Thyroid gland (tissue), 4 donors: ENCODE measurements at places on chromosomes 1 and 21.

- no peak for DNase-seq
- no peaks in the 10 kb centered on the region for H3K36me3 ChIP-seq
- H3K4me3 ChIP-seq, result no peak overlapping the region
- no peaks in the 10 kb centered on the region for H3K27me3 ChIP-seq
- H3K27ac ChIP-seq, result no peak overlapping the region
- H3K4me1 ChIP-seq, result no peaks in the 10 kb centered on the region
These were observed 8.0 kb upstream of the LCE5A start for GRCh38 chr1:152502496-152503180.

DNA sequence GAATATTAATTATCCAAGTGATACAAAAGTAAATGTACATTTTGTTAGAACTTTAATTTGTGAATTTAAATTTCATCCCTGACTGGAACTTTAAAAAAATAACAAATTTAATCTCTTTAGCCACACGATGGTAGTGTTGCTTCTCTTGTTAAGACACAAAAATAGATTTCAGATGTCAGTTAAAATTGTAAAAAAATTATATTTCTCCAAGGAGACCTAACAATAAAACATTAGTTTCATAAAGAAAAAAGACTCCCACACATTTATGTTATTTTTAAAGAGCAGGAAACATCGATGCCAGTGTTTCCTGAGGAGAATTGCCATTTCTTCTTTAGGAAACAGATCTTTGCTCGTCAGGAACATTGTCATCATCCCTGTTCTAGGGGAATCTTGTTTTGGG, 74.0 kb upstream of the DEPDC1 start:
- no peaks in the 10 kb centered on the region for H3K27me3 ChIP-seq
- no peaks in the 10 kb centered on the region for H3K36me3 ChIP-seq
- H3K27ac ChIP-seq, result no peak overlapping the region
- DNase-seq, result no peak
- H3K4me1 ChIP-seq, result no peaks in the 10 kb centered on the region
- no peak overlapping the region for H3K4me3 ChIP-seq

GRCh38 chr1:172764378-172764777, 105.5 kb downstream of the FASLG start:
- H3K27me3 ChIP-seq, result no peaks in the 10 kb centered on the region
- H3K4me3 ChIP-seq, result no peak overlapping the region
- no peak overlapping the region for H3K27ac ChIP-seq
- H3K36me3 ChIP-seq, result no peaks in the 10 kb centered on the region
- DNase-seq, result peak; percentile 30

GRCh38 chr1:115184260-115184950, 95.1 kb upstream of the TSPAN2 start:
- H3K27ac ChIP-seq, result no peak overlapping the region
- no peaks in the 10 kb centered on the region for H3K36me3 ChIP-seq
- no peaks in the 10 kb centered on the region for H3K27me3 ChIP-seq
- no peak overlapping the region for H3K4me3 ChIP-seq

- peaks cover 6% of the 10 kb centered on the region for H3K4me1 ChIP-seq
- no peak for DNase-seq
- no peaks in the 10 kb centered on the region for H3K27me3 ChIP-seq
- H3K27ac ChIP-seq, result no peak overlapping the region
These were observed 155.3 kb downstream of the DISC1 start for GRCh38 chr1:231781892-231782291.

DNA sequence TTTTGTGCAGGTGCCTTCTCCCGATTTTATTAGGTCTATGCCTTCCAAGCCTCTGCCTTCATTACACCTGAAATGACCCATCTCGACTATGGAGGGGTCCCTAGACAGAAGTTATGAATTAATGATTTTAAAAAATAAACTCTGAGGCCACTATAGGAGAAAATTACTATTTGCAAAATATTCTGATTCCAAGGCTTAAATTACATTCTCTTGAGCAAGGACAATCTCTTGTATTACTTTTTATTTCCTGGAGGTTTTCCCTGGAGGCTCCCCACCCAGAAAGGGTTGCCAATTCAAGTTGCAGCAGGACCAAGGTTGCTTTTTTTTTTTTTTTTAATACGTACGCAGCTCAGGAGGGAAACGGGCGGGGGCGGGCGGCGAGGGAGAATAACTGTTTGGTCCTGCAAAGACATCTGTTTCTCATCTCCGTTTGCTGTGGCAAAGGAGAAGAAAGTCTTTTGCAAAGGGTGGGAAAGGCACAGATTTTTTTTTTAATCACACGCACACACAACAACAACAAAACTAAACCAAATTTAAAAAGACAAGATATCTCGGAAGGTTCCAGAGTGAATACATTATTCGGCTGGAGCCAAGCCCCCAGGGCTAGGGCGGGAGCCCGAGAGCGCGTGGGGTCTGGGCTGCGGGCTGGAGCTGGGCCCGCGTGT, 618 bp upstream of the SERTAD4 start:
- H3K27me3 ChIP-seq, result no peaks in the 10 kb centered on the region
- peaks cover 20% of the 10 kb centered on the region for H3K4me1 ChIP-seq
- H3K36me3 ChIP-seq, result no peaks in the 10 kb centered on the region
- no peak for DNase-seq
- no peak overlapping the region for H3K27ac ChIP-seq
